ENCODE measurements at places on chromosomes 2 and 18.

- no peak for DNase-seq
These were observed 88.4 kb upstream of the EPAS1 start for GRCh38 chr2:46208766-46209165.

- DNase-seq: no peak
These were observed 207.4 kb downstream of the ZFP36L2 start for GRCh38 chr2:43019025-43019367.

GRCh38 chr2:70104231-70105111 is 17.2 kb downstream of the PCBP1 start:
- DNase-seq: no peak

GRCh38 chr18:13178976-13179375 is 39.6 kb upstream of the LDLRAD4 start:
- DNase-seq: no peak

- DNase-seq: no peak
These were observed 258.3 kb downstream of the CYRIA start for GRCh38 chr2:16407358-16407757.

- no peak for DNase-seq
These were observed 145.1 kb downstream of the COMMD1 start for GRCh38 chr2:62050456-62051045.

GRCh38 chr2:237025090-237025865 is 60.4 kb upstream of the COPS8 start:
- no peak for DNase-seq

DNA sequence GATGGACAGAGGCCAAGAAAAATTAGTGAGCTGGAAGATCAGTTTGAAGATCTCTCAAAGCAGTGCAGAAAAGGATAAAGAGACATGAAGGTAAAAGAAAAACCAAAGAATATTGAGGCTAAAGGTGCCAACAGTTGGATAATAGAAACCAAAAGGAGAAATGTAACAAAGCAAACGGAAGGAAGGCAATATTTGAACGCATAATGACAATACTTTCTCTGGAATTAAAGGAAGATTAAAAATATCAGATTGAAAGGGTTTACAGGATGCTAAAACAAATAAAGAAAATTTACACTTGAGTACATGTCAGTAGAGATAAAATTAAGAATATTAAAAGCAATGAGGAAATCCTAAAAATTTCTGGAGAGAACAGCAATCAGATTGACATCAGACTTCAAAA is 125.9 kb upstream of the SEC11C start:
- DNase-seq: no peak

GRCh38 chr2:100645695-100646429 is 83.1 kb downstream of the PDCL3 start:
- DNase-seq: no peak

GRCh38 chr2:37377187-37377532 is 32.7 kb downstream of the QPCT start:
- no peak for DNase-seq

- DNase-seq: no peak
These were observed 800.2 kb downstream of the PLCL1 start for GRCh38 chr2:198604599-198604998.

- DNase-seq: no peak
These were observed 60.3 kb downstream of the CERKL start for GRCh38 chr2:181596556-181596955.

GRCh38 chr2:111671426-111672150 is 212.4 kb downstream of the ANAPC1 start:
- DNase-seq: no peak

DNA sequence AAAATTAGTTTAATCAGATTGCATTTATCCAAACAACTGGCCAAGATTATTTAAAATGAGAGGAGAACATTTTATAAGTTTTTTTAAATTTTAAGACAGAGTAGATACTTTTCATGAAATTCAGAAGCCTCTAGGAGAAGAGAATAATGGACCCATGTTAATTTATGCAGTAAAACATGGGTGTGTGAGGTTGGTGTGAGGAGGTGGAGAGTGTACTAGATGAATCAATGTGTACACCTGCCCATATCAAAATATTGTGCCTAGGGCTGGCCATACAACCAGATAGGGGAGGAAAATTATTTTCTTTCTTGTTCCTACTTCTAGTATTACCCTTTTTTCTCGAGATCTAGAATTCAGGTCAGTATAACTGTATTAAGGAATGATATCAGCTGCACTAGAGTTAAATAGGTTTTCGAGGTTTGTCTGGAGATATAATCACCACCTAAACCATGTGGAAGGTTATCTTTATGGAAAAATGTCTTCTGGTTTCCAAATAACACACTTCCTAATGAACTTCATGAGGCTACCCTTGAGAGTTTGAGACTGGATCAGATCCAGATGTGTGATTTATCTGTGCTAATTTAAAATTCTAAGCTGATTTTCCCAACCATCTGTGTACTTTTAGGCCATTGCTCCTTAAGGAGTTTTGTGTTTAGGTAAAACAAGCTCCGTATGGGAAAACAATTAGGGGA is 37.6 kb downstream of the TMEM178A start:
- DNase-seq: no peak

DNA sequence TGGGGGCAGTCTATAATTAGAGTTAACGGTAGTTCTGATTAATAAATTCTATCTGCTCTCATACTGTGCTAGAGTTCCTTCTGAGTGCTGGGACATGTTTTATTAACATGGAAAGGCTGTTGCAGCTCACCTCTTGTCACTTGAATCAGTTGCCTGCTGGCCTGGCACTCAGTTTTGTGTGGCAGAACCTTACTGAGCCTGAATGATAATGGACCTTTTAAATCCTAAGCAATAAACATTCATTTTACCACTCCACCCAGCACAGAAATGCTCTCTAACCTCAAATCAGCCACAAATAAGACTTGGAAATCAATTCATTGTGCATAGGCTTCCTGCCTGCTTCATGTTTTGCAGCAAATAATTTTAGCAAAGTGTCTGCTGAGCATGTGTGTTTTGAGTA is 115.0 kb upstream of the RBMS1 start:
- no peak for DNase-seq

- DNase-seq: no peak
These were observed 536.7 kb downstream of the RIT2 start for GRCh38 chr18:42578792-42579191.

DNA sequence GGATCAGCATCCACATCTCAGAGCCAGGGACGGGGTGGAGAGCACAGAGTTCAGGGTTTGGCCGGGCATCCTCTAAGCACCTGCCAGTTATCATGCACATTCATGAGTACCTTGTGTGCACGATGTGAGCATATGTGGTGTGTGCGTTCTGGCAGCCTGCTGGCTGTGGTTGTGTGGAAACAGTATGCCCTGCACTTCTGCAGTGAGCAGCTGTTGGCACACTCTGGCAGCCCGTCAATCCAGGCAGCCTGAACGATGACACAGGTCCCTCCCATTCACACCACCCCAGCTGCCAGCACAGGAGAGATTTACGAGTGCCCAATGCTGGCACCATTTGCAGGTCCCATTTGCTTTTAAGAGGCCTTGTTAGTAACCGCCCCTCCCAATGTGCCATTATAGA is 74.2 kb downstream of the CD8B2 start:
- no peak for DNase-seq

GRCh38 chr2:62727876-62728566 is 22.5 kb downstream of the EHBP1 start:
- DNase-seq: no peak

DNA sequence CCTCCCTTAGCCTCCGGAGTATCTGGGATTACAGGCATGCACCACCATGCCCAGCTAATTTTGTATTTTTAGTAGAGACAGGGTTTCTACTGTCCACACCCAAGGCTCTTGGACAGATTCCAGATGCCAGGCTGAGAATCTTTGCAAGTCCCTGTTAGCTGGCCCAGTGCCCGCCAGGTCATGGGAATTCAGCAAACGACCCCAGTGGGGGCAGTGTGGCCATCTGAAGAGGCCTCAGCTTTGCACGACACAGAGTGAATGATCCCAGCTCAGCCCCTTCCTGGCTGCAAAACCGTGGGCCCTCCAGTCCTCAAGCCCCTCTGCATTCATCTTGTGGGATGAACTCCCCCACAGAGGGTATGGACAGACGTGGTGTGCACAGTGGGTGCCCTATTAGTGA is 179.5 kb upstream of the ID2 start:
- no peak for DNase-seq

- DNase-seq: no peak
These were observed 266.3 kb upstream of the LYPD1 start for GRCh38 chr2:132936261-132936660.

- no peak for DNase-seq
These were observed 24.8 kb downstream of the AFG3L2 start for GRCh38 chr18:12352188-12352587.

DNA sequence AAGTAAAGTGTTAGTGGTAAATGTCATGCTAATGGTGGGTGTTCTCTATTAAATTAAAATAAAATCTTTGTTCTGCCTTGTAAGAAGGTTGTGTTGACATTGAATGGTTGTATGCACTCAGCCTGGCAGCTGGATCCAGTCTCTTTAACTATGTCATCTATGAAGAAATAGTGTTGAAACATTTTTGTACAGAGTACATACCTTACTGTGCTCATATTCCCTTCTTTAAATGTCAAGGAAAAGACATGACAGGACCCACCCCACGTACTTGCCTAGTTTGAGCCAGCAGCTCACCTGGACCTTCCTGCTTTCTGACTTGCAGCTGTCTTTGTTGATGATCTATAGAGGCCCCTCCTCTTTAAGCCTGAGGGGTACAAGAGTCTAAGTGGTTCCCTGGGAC is 85.6 kb upstream of the ST3GAL5 start:
- DNase-seq: no peak

DNA sequence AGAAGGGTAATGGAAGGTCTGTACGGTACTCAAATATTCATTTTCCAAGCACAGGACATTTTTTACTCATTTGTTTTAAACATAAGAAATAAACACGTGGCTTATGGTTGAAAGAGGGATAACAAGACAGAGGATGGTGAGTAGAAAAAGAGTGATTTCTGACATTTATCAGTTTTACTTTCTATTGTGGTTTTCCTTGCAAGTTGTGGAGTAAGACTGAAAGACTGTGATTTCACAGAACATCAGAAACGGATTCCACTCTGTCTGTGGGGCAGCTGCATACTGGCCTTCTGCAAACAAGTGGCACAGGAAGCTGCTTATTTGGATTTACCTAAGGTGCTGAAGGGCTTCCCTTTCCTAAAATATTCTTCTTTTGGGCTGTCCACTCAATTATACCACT is 122.2 kb upstream of the ITGB6 start:
- no peak for DNase-seq

DNA sequence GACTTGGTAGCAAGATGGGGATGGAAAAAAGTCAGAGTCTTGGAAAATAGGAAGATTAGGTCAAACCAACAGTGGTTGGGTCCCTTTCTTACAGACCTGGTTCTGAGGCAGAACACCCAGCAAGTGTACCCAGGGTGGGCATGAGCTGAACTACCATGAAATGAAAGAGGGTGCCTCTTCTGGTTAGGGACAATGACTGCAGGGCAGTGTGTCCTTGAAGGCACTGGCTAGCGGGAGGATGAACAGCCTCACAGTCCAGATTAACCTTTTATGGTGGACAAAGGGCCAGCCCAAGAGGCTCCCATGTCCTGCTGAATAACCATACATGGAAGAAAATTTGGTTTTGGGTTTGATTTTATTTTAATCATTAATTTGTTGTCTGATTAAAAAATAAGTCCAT is 61.8 kb upstream of the CCDC85A start:
- DNase-seq: no peak

GRCh38 chr2:42931146-42931817 is 138.9 kb upstream of the HAAO start:
- no peak for DNase-seq

DNA sequence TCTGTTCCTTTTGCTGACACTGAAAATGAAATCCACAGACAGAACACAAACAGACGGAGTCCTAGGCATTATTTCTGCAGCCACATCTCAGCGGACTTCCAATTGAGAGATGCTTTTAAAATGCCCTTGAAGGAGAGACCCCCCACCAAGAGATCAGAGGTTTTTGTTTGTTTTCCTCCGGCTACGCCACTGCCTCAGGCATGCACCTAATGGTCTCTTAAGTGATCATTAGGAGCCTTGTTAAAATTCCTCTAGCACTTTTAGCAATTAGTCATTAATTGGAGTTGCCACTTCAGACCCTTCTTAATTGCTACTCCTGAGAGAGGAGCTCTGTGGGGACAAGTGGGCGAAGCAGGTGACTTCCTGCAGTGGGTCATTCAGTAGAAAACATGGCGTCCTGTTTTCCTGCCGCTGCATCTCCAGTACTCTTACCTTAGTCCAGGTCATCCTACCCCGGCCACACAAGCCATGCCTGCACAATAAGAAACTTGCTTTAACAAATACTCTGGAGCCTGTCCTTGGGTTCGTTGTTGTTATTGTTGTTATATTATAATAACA is 257.7 kb upstream of the CHAC2 start:
- DNase-seq: no peak

GRCh38 chr2:138267902-138268254 is 233.7 kb upstream of the SPOPL start:
- no peak for DNase-seq

DNA sequence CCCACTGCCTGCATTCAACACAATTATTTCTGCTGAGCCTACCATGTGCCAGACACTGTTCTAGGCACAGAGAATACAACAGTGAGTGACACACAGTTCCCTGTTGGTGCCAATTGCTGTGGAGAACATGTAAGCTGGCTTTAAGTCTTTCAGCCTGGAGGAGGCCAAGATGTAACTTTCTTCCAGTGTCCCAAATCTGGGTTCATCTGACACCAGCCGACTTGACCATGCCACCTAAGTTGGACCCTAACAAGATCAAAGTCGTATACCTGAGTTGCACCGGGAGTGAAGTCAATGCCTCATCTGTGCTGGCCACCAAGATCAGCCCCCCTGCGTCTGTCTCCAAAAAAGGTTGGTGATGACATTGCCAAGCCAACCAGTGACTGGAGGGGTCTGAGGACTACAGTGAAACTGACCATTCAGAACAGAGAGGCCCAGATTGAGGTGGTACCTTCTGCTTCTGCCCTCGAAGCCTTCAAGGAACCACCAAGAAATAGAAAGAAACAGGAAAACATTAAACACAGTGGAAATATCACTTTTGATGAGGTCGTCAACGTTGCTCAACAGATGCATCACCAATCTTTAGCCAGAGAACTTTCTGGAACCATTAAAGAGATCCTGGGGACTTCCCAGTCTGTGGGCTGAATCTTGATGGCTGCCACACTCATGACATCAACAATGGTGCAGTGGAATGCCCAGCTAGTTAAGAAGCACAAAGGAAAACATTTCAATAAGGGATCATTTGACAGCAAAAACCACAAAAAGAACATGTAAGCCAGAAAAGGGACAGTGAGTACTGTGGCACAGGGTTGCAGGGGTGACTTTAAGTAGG is 6.3 kb downstream of the TRABD2A start:
- DNase-seq: no peak
